Urinary bladder (tissue), 4 donors: ENCODE measurements at places on chromosomes 5 and 9. TPM values are rescaled to one million over a fixed set of nuclear protein-coding genes. Genes with fewer than 3 reads are reported as not detected.

The NFIB gene
- polyA plus RNA-seq, result 20.8 TPM

The IFNA2 gene
- polyA plus RNA-seq, result not detected

The PCDHB11 gene
- 2.8 TPM for polyA plus RNA-seq

The GRXCR2 gene
- polyA plus RNA-seq, result not detected

The GPX3 gene
- 1,418 TPM for polyA plus RNA-seq

The CAVIN4 gene
- 0.20 TPM for polyA plus RNA-seq

The ABCA1 gene
- polyA plus RNA-seq, result 14.2 TPM

- DNase-seq, result no peak
These were observed 180.5 kb downstream of the PCSK1 start for GRCh38 chr5:96252596-96252995.

DNA sequence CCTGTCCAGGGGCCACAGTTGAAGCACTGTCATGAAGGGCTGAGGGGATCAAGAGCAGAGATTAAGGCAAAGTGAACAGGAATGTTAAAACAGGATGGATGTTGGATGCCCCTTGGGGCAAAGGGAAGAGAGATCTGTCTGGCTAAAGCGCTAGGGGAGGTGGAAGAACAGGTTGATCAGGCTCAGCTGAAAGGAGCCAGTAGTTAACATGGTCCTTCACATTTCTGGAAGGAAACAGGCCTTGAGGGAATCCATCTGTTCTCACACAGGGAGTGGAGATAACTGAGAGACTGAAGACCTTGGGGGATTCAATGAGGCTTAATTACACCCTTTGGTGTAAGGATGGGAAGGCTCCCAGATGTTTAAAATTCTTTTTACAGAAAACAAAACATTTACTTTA is 5.8 kb downstream of the HAPLN1 start:
- no peak for DNase-seq

DNA sequence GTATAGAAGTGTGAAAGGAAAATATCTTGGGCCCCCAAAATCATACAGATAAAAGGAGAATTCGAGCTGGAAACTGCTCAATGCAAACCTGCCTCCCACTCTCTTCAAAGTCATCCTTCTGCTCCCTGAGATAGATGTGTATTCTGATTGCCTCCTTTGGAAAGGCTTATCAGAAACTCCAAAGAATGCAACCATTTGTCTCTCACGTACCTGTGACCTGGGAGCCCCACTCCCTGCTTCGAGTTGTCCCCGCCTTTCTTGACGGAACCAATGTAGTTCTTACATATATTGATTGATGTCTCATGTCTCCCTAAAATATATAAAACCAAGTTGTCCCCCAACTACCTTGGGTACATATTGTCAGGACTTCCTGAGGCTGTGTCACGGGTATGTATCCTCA is 163.8 kb downstream of the DIRAS2 start:
- no peak for DNase-seq

DNA sequence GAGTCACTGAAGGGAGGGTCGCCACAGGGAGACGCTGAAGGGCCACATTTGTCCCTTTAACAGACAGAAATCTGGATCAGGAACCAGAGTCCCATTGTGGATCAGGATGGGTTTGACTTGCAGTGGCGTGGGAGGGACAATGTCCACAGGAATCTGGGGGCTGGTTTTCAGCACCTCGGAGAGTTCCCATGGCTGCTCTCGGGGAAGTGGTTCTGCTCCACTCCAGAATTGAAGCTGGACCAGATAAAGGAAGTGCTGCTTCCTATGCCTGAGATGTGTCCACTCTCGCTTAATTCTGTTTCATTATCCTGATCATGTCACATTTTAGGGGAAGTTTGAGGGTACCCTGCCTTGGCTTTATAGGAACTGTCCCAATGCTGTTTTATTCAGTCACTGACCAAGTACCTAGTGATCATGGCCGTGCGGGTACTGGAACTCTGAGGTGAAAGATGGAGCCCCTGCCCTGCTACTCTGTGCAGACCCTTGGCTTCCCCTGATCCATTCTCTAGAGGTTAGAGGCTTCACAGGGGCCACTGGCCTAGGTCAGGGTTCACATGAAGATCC is 28.7 kb downstream of the ENHO start:
- DNase-seq, result no peak

GRCh38 chr9:89495824-89496560 is 1.9 kb downstream of the SEMA4D start:
- no peak for DNase-seq

DNA sequence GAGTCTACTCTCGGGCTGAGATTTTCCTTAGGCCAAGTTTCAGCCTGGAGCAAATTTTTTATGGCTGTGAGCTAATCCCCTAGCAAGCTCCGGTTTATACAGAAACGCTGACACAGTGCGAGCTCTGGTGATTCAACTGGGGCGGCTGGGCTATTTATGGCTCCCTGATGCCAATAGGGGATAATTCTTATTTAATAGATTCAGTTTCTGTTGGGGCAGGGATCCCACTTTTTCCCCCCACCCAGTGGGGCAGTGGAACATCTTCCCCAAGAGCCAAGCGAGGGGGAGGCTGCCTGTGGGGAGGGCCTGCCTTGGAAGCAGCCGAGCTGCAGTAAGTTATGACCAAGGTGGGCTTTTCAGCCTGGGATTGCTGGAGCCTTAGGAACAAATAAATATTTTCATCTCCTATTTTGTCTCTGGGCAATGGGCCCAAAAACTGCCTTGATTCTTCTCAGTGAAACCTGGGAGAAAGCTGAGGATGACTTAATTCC is 129.1 kb downstream of the MACROH2A1 start:
- DNase-seq, result peak; percentile 40

GRCh38 chr5:31531543-31531887 is 378 bp downstream of the DROSHA start:
- DNase-seq, result no peak

DNA sequence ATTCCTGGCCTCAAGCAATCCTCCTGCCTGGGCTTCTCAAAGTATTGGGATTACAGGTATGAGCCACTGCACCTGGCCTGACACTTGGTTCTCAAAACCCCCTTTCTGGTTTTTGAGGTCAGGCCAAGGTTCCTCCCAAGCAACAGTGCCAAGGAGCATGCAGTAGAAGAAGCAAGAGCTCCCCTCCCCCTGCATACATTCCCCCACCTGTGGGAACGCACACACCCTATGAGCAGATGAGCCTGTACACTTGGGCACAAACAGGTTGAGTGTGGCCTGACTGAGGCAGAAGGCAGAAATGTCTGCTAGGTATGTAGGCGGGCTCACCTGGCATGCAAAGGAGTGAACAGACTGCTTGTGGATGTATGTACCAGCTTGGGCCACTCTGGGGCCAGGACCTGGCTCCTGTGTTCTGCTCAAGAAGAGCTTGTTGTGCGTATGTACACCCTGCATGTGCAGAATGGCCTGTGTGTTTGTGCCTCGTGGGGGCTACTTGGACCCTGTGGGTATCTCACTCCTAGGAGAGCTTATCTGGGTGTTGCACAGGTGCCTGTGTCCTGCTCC is 1.7 kb downstream of the GPRIN1 start:
- DNase-seq, result no peak

DNA sequence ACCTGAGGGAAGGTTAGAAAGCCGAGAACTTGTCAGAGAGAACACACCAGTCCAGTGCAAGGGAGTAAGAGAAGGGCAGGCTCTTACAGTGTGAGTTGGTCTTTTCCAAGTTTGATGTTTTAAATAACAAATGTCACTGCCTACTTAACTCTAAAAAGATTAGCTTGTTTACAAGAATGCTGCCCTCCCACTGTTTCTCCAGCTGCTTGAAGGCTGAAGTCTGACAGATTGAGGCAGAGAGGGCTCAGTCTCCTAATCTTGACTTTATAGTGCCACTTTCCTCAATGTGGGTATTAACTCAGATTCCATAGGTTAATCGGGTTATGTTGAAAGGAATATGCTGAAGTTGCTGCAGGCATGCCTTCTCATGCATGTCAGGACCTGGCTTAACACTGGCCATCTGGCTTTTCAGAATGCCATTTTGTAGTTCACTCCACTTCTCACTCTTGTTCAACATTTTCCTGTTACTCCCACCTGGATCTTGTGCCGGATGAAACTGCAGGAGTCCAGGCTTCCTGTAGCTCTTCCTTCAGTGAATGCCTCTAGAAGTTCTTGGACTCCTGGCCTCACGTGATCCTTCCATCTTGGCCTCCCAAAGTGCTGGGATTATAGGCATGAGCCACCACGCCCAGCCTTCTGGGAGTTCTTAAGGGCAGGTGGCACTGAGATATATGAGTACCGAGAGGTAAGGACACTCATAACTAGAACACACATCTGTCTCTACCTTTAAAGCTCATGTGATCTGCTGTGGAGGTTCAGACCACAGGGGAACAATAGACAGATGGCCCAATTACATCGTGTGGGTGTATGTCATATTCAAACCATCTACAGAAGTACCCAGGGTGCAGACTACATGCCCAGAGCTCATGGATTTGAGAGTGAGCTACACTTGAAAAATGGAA is 249.7 kb downstream of the ARHGAP26 start:
- no peak for DNase-seq

DNA sequence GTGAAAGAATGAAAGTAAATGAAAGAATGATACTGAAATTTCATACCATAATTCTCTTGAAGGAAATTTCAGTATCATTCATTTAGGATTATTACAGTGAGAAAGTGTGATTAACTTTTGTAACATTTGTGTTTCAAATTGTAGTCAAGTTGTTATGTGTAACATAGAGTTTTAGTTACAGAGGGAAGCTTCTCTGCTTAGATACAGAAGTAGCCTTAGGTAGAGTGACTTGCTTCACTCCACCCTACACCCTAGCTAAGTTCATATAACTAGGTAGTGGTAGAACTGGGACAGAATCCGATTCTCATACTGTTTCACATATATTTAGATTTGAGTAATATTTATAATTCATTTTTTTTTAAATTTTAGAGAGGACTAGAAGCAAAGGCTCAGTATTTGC is 9.0 kb downstream of the RASA1 start:
- no peak for DNase-seq

DNA sequence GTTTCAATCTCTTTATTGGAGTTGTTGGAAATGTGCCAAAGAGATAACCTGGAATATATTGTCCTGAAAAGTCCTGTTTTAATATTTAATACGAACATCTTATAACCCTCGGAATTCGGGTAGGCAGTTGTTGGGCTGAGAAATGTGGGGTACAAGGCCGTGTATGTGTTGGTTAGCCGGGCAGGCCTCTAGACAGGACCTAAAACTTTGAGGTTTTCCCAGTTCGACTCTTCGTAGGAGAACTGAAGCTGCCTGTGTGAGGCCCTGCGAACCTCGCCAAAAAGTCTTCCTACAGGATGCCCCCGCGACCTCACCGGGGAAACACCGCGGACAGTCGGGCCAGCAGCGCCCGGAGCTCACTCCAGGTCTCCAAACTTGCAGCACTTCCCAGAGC is 583 bp upstream of the TJP2 start:
- no peak for DNase-seq

DNA sequence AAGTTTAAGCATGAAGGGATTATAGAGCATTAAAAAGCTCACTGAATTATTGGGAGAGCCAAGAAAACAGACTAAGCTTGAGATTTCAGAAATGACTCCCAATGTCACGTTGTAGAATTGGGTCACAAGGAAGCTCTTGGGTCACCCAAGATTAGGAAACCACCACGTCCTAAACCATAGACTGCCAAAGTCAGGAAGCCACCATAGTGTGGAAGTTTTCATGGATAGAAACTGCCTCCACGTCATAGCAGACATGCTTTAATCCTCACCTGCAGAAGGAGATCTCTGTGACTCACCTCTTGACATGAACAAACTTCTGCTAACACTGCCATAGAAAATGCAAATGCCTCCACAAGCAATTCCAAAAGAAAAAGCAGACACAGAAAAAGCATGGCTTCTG is 106.3 kb downstream of the SLC1A3 start:
- DNase-seq, result no peak

DNA sequence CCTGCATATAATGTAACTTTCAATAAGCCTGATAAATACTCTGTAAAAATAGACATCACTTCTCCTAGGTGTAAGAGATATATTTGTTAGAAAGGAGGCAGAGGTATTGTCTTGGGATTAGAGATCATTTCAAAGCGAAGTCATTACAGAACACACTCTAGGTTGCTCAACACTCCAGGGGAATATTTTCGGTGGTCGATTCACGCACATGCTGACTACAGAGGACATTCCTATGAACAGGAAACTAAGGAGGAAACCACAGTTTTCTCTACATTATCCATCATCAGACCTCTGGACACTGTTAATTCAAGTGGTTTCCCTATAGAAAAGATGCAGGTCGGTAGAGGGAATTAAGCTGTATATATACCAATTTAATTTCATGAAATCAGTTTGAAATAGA is 370.0 kb downstream of the NDUFS4 start:
- DNase-seq, result no peak

GRCh38 chr5:14560091-14560595 is 21.4 kb upstream of the OTULINL start:
- no peak for DNase-seq

GRCh38 chr9:91914404-91914803 is 35.6 kb downstream of the ROR2 start:
- no peak for DNase-seq

- no peak for DNase-seq
These were observed 52.7 kb downstream of the CDKN2A start for GRCh38 chr9:21941337-21941995.

- no peak for DNase-seq
These were observed 21.0 kb downstream of the MACROH2A1 start for GRCh38 chr5:135377751-135378680.

DNA sequence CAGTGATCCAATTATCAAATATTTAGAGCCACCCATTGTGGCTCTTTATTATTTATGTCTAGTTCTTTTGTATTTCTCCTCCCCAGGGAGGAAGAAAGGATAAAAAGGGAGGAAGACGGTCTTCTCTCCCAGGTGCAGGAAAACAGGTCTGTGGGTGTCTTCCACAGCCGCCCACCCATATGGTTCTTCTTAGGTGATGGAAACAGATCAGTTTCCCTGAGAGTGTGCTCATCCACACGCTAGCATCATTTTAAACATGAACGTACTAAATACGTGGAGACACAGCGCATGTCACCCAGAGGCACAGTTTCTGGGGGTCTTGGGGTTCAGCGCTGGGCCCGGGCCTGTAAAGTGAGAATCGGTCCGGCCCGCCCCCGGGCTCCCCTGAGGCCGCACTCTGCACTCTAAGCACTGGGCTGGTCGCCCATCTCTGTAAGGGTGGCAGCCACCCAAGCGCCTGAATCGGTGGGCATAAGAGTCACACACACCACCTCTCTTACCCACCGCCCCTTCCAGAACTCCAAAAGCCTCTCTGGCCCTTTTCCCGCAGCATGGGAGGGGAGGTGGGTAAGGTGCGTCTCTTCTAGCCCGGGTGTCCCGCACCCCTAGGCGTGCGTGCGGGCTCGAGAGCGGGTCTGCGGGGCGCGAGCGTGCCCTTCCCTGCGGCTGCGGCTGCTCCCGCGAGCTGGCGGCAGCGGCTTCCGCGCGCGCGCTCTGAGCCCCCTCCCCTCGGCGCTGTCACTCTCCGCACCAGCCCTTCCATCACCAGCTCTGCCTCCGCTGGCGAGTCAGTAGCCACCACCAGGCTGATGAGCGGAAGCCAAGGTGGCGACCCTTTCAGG is 1.3 kb downstream of the PTCH1 start:
- DNase-seq, result no peak

GRCh38 chr5:99763021-99763774 is 772.0 kb upstream of the FAM174A start:
- no peak for DNase-seq

- no peak for DNase-seq
These were observed 269.6 kb downstream of the PSAT1 start for GRCh38 chr9:78566521-78566920.
